ENCODE measurements at places on chromosomes 11 and 22.
A peak's percentile ranks its signal among the peaks of the same experiment; 100 is the strongest.

GRCh38 chr11:16542353-16542752 lies 186.0 kb upstream of the SOX6 start:
- H3K27ac ChIP-seq, result no peak overlapping the region
- no peaks in the 10 kb centered on the region for H3K27me3 ChIP-seq
- DNase-seq, result no peak
- no peaks in the 10 kb centered on the region for H3K4me1 ChIP-seq
- no peaks in the 10 kb centered on the region for H3K36me3 ChIP-seq
- no peak overlapping the region for H3K4me3 ChIP-seq

GRCh38 chr11:101583251-101584128 lies at the start of gene TRPC6:
Gene TRPC6, minus strand, starts transcription at chr11:101584007. Its CDS starts 504 bp downstream, at chr11:101583503.
- peaks cover 57% of the 10 kb centered on the region for H3K27me3 ChIP-seq
- peak within 1 kb of the TSS; percentile 38 for H3K4me3 ChIP-seq
- no peaks in the 10 kb centered on the region for H3K36me3 ChIP-seq
- DNase-seq, result peak; percentile 52

DNA sequence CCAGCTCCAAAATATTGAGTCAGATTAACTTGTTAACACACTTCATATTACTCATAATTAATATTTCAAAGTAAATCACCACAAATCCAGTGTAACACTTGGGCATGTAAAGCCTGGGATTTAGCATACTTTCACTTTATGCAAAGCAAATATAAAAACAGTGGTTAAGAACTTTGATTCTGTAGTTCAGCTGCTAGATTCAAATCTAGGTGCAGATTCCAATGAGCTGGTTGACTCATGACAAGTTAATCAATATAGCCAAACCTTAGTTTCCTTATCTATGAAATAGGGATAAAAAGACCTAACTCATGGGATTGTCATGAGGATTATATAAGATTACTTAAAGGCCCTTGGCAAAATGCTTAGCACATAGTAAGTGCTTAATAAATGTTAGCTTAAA lies 45.9 kb downstream of the ARHGAP42 start:
- H3K27ac ChIP-seq, result peak overlapping the region; percentile 95
- no peak for DNase-seq
- H3K36me3 ChIP-seq, result no peaks in the 10 kb centered on the region
- H3K27me3 ChIP-seq, result no peaks in the 10 kb centered on the region
- no peak overlapping the region for H3K4me3 ChIP-seq

DNA sequence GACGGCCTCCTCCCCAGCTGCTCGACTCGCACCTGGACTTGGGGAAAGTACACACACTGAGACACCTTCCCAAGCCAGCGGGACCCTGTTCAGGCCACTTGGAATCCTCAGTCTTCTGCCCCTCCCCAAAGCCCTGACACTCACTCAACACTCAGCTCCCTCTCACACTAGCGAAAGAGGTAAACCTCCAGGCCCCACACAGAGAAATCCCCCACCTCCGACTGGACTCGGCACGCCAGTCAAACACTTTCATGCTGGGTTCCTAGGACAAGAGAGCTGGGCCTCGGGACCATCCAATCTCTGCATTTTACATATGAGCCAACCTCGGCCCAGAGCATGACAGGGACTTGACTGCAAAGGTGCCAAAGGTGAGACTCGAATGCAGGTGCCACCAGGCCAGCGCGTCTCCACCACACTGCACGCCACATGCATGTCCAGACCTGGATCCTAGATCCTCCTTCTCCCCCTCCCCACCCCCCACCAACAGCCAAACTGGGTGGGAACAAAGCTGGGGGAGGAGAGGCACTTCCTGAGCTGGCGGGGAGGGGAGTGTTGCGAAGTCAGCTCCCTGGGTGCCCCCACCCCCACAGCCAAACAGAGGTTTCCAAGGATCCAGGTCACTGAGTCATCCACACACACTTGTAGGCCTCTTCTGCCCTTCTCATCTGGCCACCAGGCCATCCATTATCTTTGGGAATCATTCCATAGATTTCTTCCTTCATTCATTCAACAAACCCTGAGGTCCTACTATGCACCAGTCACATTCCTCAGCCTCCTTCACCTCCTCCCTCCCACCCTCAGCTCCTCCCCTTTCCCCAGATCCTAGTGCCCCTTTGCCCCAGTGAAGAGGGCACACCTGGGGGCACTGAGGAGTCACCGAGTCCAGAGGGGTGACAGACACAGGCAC lies 10.7 kb upstream of the CD5 start:
- no peak overlapping the region for H3K4me3 ChIP-seq

GRCh38 chr22:28788601-28789000 lies 11.8 kb downstream of the XBP1 start:
- no peaks in the 10 kb centered on the region for H3K27me3 ChIP-seq
- H3K4me3 ChIP-seq, result no peak overlapping the region
- H3K4me1 ChIP-seq, result no peaks in the 10 kb centered on the region
- no peak for DNase-seq

- H3K4me1 ChIP-seq, result no peaks in the 10 kb centered on the region
- no peaks in the 10 kb centered on the region for H3K36me3 ChIP-seq
- H3K27ac ChIP-seq, result no peak overlapping the region
- no peak overlapping the region for H3K4me3 ChIP-seq
These were observed 314.5 kb upstream of the CCDC90B start for GRCh38 chr11:83600661-83601060.

DNA sequence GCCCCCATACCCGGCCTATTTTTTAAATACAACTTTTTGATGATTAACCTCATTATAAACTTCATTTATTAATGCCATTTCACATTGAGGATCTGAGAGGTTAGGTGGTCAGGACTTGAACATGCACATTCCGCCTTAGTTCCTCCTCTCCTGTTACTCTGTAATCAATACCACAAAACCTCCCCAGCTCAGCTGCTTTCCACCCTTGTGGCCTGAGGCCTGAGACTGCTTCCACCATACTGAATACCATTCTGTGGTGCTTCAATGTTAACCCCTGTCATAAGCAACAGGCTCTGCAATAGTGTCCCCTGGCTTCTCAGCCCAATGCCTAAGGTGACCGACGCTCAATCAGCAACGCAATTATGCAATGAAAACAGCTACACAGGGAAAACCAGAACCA lies 405.4 kb downstream of the ETS1 start:
- no peak for DNase-seq
- no peak overlapping the region for H3K27ac ChIP-seq
- peaks cover 22% of the 10 kb centered on the region for H3K27me3 ChIP-seq

DNA sequence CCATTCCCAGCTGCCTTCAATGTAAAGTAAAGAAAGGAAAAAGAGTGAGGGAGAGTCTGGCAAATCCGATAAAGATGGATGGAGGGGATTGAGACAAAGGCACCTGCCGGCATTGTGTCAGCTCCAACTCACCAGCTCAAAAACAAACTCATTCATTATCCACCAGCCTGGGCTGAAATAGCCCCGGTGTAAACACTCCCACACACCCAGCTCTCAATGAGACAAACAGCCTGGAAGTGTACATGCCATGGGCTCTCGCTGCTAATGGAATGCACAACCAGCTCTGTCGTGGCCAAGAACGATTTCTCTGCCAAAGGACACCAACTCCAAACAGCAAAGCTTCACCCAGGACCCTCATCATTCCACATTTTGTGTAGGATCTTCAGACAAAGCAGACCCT lies 89.3 kb upstream of the OPCML start:
- H3K4me1 ChIP-seq, result no peaks in the 10 kb centered on the region
- no peak overlapping the region for H3K27ac ChIP-seq
- no peaks in the 10 kb centered on the region for H3K27me3 ChIP-seq
- H3K4me3 ChIP-seq, result no peak overlapping the region
- DNase-seq, result no peak

DNA sequence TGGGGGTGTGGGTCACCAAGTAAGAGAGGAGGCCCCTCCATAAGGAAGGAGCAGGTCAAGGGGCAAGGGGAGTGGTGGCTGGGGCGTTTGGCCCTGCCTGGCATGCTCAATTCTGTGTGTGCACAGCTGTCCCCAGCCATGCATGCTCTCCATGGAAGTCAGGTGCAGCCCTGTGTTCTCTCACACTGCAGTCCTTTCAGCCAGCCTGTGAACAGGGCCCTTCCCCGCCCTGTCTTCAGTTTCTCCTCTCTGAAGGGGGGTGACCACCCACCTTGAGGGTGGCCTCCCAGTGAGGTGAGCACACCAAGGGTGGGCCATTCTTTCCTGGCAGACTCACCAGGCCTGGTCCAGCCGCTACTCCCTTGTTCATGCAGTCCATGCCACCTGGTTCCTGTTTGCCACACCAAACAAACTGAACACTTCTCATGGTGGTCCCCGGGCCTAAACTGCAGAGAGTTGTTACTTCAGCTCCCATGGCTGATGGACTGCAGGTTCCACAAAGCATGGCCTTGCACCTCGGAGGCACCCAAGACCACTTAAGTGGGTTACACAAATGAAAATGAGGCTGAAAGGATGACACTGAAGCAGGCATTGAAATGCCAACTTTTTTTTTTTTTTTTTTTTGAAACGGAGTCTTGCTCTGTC lies 1.7 kb upstream of the CHCHD10 start:
- DNase-seq, result no peak
- no peak overlapping the region for H3K27ac ChIP-seq
- peaks cover 25% of the 10 kb centered on the region for H3K4me1 ChIP-seq
- H3K4me3 ChIP-seq, result no peak overlapping the region

- H3K27me3 ChIP-seq, result no peaks in the 10 kb centered on the region
- DNase-seq, result no peak
- no peak overlapping the region for H3K27ac ChIP-seq
- no peaks in the 10 kb centered on the region for H3K4me1 ChIP-seq
- no peaks in the 10 kb centered on the region for H3K36me3 ChIP-seq
These were observed 15.3 kb upstream of the CWF19L2 start for GRCh38 chr11:107472966-107473365.

GRCh38 chr11:108027057-108027456 lies 18.4 kb downstream of the CUL5 start:
- no peaks in the 10 kb centered on the region for H3K27me3 ChIP-seq
- H3K4me3 ChIP-seq, result no peak overlapping the region
- H3K4me1 ChIP-seq, result no peaks in the 10 kb centered on the region
- no peak overlapping the region for H3K27ac ChIP-seq
- DNase-seq, result no peak

DNA sequence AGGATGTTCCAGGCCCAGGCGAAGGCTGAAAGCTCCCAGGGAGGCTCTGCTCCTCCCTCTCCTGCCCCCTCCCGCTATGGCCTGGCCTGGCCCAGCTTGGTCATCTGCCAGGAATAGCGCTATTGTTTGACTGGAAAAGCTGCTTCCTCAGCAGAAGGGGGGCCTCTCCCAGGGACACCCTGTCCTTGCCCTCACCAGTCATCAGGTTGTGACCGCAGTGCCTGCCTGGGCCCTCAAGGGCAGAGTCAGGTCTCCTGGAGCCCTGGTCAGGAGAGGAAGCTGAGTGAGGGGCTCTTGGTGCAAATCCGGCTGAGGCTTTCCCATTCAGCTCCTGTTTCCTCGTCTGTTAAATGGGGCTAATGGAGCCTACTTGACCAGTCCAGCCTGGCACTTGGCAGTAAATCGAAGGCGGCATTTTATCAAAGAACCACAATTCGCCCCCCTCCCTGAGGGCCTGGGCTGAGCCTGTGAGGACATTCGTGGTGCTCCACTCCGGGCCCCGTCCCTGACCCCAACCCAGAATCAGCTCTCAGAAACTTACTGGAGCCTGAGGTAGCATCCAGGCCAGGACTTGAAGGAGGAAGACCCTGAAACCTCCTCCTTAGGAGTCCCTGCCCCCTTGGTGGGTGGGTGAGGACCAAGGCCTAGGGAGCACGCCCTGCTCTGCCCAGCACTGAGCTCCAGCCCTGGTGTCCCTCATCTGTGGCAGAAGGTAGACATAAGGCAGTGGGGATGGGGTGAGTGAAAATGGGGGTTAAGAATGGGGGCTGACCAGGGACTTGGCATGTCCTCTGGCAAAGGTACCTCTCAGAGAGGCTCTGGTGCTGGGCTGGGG lies 2.0 kb upstream of the CASTOR1 start:
- no peak overlapping the region for H3K4me3 ChIP-seq
- peak; percentile 86 for DNase-seq
- H3K4me1 ChIP-seq, result peaks cover 13% of the 10 kb centered on the region
- no peaks in the 10 kb centered on the region for H3K36me3 ChIP-seq
- no peaks in the 10 kb centered on the region for H3K27me3 ChIP-seq
- H3K27ac ChIP-seq, result peak overlapping the region; percentile 38

DNA sequence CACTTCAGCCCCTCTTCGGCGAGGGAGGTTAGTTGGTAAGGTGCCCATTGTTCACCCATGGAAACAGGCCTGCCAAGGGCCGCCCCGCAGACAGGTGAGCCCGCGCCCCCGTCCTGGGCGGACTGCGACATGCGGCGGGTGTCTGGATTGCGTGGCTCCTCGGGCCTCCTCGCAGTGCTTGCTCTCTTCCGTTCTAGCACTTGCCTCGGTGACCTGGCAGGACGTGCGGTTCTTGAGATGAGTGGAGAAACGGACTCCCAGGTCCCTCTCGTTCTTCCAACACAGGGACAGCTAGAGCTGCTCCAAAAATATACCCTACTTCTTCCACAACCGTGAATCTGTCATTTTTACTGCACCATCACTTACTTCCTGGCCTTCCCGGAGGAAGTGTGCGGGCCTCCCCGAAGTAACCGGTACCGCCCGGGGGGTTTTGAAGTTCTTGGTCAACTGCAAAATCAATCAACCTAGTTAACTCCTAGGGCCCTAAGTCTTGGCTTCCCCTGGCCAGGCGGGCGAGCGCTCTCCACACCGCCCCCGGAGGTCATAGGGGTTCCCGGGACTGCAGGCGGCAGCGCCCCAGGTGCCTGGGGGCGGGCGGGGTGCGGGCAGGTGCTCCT lies 745 bp upstream of the ZBTB44 start:
- H3K27me3 ChIP-seq, result no peaks in the 10 kb centered on the region
- H3K4me1 ChIP-seq, result peaks cover 21% of the 10 kb centered on the region
- no peaks in the 10 kb centered on the region for H3K36me3 ChIP-seq
- peak; percentile 10 for DNase-seq
- peak overlapping the region; percentile 98 for H3K27ac ChIP-seq
